Sigmoid colon (tissue), 7 donors: ENCODE measurements at places on chromosomes 13 and 19. TPM values are rescaled to one million over a fixed set of nuclear protein-coding genes. Genes with fewer than 3 reads are reported as not detected.

DNA sequence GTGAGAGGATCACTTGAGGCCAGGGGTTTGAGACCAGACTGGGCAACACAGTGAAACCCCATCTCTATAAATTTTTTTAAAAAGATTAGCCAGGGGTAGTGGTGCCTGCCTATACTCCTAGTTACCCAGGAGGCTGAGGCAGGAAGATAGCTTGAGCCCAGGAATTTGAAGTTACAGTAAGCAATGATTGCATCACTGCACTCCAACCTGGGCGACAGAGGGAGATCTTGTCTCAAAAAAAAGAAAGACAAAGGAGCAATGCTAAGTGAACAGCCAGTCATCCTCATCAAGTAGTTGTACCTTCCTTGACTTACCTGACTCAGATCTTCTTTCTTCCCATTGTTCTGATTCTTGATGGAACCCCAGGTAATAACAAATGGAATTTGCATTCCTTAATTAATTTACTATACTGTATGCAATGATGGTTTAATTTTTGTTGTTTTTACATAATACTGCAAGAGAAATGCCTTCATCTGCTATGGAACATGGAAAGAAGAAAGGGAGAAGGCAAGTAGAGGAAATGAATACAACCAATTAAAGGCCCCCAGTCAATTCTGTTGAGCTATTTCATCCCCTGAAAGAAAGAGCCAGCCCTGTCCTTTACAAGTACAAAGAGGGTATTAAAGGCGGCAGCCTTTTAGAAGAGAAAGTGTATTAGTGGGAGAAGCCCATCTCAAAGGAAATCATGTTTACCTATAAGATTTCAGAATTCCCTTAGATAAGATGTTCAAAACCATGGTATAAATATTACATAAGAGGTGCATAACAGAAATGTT is 316.7 kb downstream of the DIAPH3 start:
- DNase-seq = no peak

DNA sequence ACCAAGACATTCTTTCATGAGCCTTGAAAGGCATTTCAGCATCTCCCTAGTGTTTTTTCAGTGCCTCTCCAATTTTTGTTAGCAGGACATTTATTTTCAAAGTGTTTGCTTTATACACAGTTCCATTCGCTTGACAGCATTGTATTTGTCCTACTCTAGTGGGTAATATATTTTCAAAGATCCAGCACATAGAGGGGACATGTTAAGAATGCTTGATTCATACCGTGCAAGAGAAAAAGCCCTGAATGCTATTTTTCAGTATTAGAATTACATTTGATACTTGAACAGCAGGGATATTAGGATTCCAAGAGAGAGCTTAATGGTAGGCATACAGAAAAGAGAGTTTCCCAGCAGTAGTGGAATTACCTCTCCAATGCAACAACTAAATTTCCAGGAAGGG is 21.3 kb downstream of the ERICH6B start:
- no peak for DNase-seq

- no peak for DNase-seq
Observed at GRCh38 chr13:38707460-38707859, 20.6 kb downstream of the FREM2 start.

The ZNF558 gene
- total RNA-seq = 29.3 TPM

The SHISA7 gene
- not detected for total RNA-seq

- DNase-seq = peak; percentile 88
Observed at GRCh38 chr19:29665826-29666577, 741 bp downstream of the PLEKHF1 start.

The NMRK2 gene
- not detected for total RNA-seq

DNA sequence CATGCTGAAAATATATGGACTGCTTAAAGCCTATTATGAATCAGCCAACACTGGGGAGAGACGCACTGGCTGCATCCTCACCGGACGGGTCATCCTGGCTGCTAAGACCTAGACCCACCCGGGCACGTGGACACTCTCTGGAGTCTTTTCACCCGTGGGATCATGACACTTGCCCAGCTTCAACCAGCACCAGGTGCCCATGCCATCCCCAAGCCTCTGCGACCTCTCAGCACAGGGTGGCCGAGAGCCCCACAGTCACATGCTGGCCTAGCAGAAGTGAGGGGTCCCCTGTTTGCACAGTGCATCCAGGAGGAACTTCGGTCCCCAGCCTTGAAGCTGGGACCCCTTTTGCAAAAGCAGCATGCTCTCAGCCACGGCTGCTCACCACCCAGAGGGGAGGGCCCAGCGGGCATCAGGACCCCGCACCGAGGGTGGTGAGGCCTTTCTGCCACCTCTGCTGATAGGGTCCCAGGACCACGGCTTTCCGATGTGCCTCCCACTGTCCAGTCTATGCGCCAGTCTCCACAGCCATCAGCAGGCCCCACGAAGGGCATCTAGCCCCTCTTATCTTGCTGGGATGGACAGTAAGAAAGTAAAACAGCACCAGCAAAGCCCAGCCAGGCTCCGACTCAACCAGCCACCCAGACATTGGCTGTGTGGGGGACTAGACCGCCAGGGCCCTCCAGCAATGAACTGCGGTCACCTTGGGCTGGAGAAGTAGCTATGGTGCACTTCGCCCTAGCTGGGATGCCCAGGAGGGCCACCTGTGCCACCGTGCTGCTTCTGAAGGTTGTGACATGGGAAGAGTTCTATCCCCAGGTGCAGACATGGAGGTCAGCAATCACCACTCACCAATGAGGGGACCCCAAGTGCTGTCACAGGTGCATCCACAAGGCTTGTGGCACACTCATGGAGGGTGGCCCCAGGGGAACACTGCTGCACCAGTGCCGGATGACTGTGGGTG is 73.1 kb downstream of the CEBPG start:
- peak; percentile 60 for DNase-seq

The PCDH8 gene
- total RNA-seq = under 0.01 TPM

DNA sequence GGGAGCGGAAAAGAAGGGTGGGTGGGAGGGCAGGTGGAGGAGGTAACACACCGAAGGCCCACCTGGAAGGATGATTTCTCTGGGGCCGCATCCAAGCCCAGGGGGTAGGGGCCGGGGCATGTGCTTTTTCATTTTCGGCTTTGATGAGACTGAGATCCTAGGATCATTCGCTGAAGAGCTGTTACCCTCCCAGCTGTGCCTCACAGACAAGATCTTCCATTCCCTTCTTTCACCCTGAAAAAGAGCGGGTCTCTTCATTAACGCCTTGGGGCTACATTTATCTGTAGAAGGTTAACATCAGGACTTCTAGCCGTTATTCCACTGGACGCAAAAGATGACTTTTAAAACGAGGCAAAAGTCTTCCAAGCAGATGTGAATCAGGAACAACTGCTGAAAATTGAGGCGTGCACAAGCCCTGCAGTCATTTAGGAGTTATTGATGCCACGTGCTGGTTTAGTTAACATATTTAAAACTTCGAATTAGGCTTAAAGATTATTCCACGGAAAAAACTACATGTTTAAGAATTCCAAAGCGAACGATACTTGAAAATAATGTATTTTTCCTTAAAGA is 1.1 kb downstream of the LMO7 start:
- DNase-seq = no peak

- DNase-seq = no peak
Observed at GRCh38 chr19:6683971-6684370, 14.0 kb upstream of the TNFSF14 start.

The CGB1 gene
- not detected for total RNA-seq

GRCh38 chr19:9793071-9793591 is 24.6 kb upstream of the ZNF846 start:
- peak; percentile 82 for DNase-seq

- no peak for DNase-seq
Observed at GRCh38 chr13:113843864-113844556, 19.9 kb downstream of the GAS6 start.
